ENCODE measurements at places on chromosomes 7 and 10. TPM values are rescaled to one million over a fixed set of nuclear protein-coding genes. Genes with fewer than 3 reads are reported as not detected.

DNA sequence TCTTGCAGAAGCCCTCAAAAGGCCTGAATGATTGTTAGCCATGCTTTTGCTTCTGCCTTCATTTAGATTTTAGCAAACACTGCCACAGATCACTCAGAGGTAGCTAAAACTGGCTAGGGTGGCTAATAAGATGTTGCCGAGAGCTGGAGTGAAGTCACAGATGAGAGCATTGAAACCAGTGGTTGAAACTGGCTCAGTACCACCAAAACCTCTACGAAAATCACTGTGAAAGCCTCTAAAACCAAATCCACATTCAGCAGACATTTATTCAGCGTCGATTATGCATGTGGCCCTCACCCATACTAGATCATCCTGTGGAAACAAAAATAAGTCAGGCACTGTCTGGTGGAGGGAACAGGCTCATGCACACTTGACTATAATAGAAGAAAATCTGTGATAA, 50.8 kb downstream of the PIK3CG start:
- no peak for DNase-seq

GRCh38 chr7:19296617-19297016, 151.4 kb upstream of the FERD3L start:
- no peak for DNase-seq

DNA sequence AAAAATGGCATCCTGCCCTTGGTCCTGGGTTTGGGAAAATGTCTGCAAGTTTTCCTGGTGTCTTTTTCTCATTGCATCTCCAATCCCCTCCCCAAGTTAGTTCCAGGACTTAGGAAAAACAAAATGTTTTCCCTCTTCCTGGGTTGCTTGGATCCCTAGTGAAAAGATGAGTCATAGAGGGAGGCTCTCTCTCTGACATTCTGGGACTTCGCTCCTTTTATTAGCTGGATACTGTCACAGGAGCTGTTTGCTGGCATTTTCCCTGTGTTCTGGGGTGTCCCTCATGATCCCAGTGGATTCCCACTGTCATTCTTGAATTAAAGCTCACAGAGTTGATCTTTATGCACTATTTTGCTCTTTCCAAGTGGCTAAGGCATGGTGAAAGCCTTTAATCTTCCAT, 316.4 kb upstream of the MBL2 start:
- no peak for DNase-seq

DNA sequence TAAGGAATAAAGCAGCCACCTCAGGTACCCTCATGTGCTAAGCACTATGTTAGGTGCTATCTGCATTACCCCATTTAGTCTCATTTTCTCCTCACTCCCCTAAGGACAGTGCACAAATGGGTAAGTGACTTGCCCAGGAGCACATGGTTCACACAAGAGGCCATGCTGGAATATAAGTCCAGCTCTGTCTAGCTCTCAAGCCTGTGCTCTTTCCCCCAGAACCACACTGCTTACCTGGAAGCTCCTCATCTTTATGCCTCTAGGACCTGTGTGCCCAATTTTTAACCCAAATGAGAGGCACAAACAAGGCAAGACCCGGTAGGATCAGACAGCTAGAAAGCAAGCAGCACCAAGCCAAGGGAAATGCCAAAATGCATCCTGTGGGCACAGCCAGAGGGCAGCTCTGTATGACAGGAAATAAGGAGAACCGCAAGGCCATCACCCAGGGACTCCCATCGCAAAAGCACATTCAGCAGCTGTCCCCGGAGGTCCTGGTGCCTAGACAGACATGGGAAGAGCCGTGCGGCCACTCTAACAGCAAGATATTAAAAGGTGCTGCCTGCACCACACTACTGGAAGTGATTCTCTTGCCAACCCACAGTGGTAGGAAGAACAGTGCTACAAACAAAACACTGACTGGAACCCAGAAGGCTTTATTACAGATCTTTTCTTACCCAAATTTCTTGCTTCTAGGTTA, 88.1 kb downstream of the GSAP start:
- DNase-seq, result no peak

GRCh38 chr7:117283371-117283770, 39.5 kb downstream of the WNT2 start:
- DNase-seq, result no peak

- DNase-seq, result no peak
Observed at GRCh38 chr10:70537398-70538194, 59.0 kb downstream of the PALD1 start.

GRCh38 chr10:88216976-88217375, 353.6 kb downstream of the PTEN start:
- DNase-seq, result no peak

- DNase-seq, result no peak
Observed at GRCh38 chr7:21911341-21911875, 34.3 kb downstream of the CDCA7L start.

DNA sequence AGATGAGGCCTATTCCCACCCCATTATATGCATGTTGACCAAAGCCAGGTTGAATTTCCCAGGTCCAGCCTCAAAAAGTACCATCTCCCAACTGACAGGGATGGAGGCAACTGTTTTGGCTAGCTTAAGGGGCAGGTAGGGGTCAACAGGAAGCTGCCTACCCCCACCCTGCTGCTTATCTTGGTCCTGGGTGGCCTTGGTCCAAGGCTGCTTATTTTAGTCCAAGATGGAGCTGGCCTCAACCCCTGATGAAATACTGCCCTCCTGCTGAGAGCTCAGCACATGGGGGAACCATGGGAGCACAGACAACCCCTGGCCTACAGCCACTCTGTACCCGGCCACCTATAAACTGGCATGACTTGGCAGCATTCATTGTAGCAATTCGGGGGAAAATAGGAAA, 23.1 kb downstream of the MYO1G start:
- no peak for DNase-seq

GRCh38 chr7:77627309-77627676, 69.0 kb upstream of the RSBN1L start:
- DNase-seq, result no peak

GRCh38 chr10:72079356-72079755, 9.0 kb downstream of the SPOCK2 start:
- DNase-seq, result no peak

DNA sequence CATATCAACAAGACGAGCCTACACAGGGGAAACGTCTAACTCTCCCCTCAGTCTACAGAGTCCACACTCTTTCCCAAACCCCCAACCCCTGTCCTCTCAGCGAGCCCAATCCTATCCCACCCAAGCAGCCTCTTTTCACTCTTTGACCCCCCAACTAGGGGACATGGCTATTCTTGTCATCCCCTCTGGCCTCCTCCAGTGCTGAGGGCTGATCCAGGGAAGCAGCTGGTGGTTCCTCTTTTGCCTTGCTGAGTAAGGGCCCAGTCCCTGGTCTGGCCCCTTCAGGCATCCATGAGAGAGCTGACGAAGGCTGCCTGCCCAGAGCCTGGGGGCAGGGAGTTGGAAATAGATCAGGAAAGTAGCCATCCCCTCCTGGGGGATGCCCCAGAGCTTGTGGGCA, 6.4 kb downstream of the NOBOX start:
- DNase-seq, result no peak

GRCh38 chr7:12670000-12670729, 17.3 kb upstream of the ARL4A start:
- DNase-seq, result no peak

- no peak for DNase-seq
Observed at GRCh38 chr7:151272405-151272804, 23.9 kb upstream of the SMARCD3 start.

DNA sequence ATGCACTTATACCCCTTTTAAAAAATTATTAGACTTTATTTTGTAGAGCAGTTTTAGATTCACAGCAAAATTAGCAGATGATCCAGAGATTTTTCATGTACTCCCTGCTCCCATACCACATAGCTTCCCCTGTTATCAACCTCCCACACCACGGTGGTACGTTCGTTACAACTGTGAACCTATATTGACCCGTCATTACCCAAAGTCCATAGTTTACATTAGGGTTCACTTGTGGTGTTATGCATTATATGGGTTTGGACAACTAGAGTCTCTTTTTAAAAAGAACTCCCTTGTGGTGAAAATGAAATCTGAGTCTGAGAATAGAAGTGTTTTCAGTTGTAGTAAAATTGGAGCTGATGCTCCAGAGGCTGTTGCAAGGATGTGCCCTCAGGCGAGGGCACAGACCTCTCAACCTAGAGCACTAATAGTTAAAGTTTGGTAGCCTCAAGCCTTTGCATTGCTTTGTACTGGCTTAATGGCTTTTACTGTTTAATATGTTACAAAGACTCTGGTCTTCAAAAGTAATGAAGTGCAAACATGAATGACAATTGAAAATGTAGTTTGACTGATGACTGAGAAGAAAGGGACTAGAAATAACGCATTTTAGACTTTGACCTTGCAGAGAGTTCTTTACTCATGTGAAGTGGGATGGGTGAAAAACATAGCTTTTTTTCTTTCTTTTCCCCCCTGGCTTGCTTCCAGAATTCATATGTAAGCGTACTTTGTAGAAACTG, 30.6 kb upstream of the CSTF2T start:
- DNase-seq, result no peak

DNA sequence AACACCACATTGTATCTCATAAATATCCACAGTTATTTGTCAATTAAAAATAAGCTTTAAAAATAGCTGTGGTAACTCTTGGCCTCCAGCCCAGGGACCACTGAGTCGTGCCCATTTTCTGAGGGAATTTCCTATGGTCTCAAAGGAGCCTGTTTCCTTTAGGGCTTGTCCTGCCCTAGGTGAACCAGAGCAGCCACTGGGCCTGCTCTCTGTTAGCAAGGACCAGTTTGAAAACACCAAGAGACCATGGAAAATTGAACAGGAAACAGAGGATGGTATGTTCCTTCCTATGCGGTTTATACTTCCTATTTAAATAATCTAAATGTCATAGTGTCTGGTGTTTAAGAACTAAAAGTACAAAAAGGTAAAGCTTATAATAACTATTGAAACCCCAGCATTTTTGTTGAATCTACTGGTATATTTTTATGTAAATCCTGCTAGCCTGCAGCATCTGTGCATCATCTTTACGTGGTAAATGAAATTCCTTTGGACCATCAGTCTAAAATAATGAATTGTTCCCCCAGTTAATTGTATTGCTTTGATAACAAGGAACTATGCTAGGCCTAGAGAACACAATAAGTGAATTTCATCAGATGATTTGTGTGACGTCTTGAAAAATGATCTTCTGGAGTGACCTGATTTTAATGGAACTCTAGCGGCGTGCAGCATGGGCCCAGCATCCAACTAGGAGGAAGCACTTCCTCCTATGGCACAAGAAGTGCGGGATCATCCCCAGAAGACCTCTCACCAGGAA, 333.7 kb downstream of the GFRA1 start:
- DNase-seq, result no peak

GRCh38 chr10:98696516-98696915, 249.8 kb upstream of the HPS1 start:
- no peak for DNase-seq

DNA sequence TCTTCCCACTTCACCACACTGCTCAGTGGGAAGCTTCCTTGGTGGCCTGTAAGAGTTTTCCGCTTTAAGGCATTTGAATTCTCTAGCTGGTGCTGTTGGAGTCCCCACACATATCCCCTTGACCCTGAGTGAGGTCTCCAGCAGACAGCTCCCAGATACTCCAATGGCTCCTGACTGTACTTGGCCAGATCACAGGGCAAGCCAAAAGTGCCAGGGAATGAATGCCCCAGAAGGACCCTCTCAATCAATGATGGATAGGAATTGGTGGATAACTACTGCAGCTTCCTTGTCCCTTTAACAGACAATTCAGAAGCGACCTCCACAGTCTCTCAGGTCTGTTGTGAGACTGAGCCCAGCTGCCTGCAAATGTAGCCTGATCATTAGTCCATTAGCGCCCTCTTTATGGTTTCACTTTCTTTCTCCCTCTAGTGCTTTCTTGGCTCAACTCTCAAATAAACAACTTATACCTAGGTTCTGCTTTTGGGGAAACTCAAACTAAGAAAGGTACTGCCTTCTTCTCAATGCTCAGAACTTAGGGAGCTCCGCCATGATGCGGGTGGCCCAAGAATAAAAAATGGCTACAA, 283.0 kb downstream of the TCF7L2 start:
- DNase-seq, result no peak

DNA sequence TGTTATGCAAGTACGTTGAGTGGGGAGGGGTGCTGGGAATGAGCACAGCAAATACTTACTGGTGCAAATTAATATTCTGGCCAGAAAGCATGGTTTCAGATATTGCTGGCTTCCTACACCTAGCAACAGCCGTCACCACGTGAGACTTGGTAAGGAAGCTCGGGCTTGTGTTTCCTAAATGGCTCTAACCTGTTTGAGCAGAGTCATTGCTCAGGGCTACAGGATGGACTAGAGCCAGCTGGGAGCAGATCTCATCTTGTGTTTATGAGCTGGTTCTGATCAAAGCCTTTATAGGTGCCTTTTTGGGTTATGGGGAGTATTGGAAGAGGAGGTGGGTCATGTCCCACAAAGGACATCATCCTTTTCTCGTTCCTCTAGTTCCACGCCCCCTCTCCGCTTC, 200.3 kb downstream of the BUB3 start:
- DNase-seq, result no peak

DNA sequence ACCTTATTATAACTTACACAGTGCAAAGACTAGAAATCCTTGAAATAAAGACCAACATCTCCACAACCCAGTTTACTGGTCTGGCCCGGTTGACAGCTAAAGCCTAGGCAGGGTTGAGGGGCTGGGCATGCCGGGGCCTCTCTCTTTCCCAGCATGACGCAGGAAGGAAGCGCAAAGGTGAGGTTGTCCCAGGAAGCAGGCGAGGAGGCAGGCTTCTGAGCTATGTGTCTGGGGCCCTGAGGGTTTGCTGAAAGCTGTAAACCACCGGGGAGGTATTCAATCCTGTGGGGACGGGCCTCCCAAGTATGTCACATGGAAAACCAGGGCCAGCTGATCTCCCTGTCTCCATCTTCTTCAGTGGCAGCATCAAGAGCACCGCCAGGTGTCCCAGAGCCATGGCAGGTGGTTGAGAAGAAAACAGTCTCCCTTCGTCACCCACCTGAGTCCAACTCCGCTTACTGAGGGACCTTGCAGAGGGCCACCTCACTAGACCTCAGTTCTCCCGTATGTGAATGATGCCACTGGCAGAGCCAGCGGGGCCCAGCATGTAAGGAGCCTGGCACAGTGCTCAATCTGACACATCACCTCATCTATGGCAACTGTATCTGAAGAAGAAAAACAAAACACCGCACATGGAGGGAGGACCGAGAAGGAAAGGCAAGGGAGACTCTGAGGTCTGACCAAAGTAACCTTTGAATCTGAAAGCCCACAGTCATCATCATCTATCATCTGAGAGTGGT, 49.5 kb downstream of the FAM53B start:
- DNase-seq, result no peak

- no peak for DNase-seq
Observed at GRCh38 chr7:140983802-140984201, 30.9 kb downstream of the MRPS33 start.

GRCh38 chr7:30968294-30968693, 4.5 kb downstream of the GHRHR start:
- no peak for DNase-seq

GPR15LG gene
- polyA plus RNA-seq, result not detected

C10orf105 gene
- polyA plus RNA-seq, result 0.15 TPM

DPCD gene
- 25.1 TPM for polyA plus RNA-seq

CABCOCO1 gene
- 0.15 TPM for polyA plus RNA-seq

PILRA gene
- polyA plus RNA-seq, result 2.9 TPM

DGKB gene
- polyA plus RNA-seq, result 0.04 TPM

CPA4 gene
- polyA plus RNA-seq, result not detected

SLC29A4 gene
- 4.4 TPM for polyA plus RNA-seq

FOXI2 gene
- 0.19 TPM for polyA plus RNA-seq

Measured in heart right ventricle (tissue), 16 donors.